ENCODE measurements at places on chromosomes 3 and 15. TPM values are rescaled to one million over a fixed set of nuclear protein-coding genes. Genes with fewer than 3 reads are reported as not detected.

DNA sequence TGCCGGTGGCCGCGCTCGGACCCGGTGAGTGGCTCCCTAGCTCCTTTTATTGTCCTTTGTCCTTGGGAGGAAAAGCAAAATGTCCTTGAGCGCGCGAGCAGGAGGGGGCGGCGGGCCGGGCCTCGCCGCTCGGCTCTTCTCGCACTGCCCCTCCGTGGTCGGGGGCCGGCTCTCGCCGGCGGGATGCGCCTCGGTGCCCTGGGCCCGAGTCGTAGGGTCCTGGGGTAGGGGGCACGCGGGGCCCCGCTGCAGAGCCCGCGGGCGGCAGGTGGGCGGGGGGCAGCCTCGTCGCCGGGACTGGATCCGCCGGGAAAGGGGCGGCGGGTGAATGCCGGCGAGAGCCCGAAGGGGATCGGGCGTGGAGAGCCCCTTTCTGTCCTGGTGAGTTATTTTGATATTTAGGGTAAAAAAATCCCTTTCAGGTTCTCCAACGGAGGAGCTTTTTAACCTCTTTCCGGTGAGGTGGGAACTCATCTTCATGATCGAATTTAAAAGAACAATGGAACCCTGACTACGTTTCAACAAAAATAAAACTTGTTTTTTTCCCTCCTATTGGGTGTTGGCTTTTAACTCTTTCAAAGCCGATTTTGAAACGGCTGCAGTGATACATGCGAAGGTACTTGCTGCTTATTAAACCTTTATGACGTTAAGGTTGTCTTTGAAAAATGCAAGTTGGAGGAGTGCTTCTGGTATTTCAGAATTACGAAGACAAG, 16.8 kb upstream of the CHD2 start:
- DNase-seq = no peak

DNA sequence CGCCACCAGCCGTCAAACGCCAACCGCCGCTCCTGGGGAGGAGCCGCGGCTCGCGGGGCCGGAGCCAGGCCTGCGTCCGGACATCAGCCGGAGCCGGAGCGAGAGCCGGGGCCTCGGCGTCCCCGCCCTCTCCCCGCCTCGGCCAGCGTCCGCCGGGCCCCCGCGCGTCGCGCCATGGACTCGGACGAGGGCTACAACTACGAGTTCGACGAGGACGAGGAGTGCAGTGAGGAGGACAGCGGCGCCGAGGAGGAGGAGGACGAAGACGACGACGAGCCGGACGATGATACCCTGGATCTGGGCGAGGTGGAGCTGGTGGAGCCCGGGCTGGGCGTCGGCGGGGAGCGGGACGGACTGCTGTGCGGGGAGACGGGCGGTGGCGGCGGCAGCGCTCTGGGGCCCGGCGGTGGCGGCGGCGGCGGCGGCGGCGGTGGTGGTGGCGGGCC, 359 bp downstream of the ARIH1 start:
- no peak for DNase-seq

DNA sequence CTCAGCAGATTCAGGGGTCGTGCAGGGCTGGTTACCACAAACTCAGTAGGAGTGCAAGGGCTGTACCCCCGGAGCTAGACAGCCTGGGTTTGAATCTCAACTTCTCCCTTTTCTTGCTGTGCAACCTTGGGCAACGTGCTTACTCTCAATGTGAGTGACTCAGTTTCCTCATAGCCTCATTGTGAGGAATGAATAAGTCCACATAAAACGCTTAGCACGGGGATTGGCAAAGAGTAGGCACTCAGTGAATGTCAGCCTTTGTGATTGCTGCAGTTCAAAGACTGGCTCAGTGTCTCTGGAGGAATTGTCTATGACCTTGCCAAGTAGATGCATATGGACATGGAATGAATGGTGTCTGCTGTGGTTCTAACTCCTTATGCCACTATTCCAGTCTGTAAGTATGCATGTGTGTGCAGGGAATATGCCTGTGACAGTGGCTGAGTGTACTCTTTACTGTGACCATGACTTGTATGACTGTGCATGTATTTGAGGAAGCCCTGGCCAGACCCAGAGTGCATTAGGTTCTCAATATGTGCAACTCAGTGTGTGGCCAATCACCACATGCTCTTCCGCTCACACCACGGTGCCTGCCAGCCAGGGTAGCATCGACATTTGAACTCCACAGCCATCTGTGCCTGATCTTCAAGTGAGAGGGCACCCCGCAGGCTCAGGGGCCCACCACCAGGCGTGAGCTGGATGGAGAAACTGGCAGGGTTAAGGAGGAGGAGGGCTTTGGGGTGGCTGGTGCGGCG, 900 bp upstream of the HYAL3 start:
- DNase-seq = no peak

- no peak for DNase-seq
These were observed 12.6 kb downstream of the PLCL2 start for GRCh38 chr3:16897254-16897926.

Gene ISLR2
- 2.4 TPM for polyA plus RNA-seq

Gene CHL1
- 11.0 TPM for polyA plus RNA-seq

Gene FGD5
- 23.7 TPM for polyA plus RNA-seq

Gene WDR6
- polyA plus RNA-seq = 187 TPM

Measured in left renal pelvis (tissue), 4 donors.